ENCODE measurements at places on chromosomes 11 and 22. TPM values are rescaled to one million over a fixed set of nuclear protein-coding genes. Genes with fewer than 3 reads are reported as not detected.

UBQLN3 gene
- 0.21 TPM for total RNA-seq

SLCO2B1 gene
- total RNA-seq, result not detected

CABP2 gene
- total RNA-seq, result not detected

MRPL17 gene
- total RNA-seq, result 9.0 TPM

CEP126 gene
- 0.63 TPM for total RNA-seq

Data from mononuclear cell (primary cell).